ENCODE measurements at places on chromosomes 3 and 15.

DNA sequence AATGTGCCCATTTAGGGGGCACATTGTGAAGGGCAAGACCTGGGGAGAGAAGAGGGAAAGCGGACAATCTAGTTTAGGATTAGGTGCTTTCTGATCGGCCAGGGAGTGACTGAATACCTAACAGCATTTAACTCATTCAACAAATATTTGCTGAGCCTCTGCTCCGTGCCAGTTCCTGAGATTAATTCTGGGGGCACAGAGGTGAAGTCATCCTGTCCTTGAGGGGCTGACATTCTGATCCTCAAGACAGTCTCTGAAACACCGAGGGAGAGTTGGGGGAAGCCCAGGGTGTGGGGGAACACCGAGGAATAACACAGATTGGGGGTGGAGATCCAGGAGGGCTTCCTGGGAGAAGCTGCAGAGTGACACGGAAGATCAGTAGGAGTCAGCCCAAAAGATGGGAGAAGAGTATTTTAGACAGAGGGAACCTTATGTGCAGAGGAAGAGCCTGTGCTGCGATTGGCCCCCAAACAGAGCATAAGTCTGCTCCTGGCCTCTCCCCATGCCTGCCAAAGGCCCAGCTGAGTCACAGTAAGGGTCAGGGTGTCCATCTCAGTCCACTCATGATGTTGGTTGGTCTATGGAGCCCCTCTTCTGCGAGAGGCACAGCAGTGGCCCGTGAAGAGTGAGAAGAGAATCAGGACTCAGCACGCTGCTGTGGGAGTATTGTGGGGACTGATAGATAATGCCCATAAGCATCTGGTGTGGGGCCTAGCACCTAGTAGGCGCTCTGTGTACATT is 60.2 kb downstream of the AMOTL2 start:
- DNase-seq = no peak

DNA sequence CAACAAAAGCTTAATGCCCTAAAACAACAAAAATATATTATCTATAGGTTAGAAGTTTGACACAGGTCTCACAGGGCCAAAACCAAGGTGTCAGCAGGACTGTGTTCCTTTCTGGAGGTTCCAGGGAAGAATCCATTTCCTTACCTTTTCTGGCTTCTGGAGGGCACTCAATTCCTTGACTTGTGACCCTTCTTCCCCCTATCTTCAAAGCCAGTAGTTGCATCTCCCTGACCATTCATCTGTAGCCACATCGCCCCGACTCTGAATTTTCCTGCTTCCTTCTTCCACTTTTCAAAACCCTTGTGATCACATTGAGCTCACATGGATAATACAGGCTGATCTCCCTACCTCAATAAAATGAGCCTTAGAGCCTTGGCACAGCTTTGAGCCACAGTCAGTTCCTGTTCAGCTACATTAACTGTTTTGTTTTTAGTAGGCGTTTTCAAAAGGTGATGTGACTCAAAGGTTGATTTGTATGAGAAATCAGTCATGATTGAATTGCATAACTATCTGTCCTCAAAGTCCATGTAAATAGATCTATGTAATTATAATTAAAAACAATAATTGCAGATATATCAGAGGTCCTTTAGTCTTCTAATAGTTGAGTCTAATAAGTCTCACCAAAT is 12.4 kb downstream of the PFN2 start:
- DNase-seq = no peak

- DNase-seq = no peak
Observed at GRCh38 chr15:52789601-52790168, 451 bp downstream of the ONECUT1 start.

- no peak for DNase-seq
Observed at GRCh38 chr15:77180757-77181156, 109.8 kb upstream of the TSPAN3 start.

- no peak for DNase-seq
Observed at GRCh38 chr15:60790641-60791040, 311.7 kb upstream of the ICE2 start.

DNA sequence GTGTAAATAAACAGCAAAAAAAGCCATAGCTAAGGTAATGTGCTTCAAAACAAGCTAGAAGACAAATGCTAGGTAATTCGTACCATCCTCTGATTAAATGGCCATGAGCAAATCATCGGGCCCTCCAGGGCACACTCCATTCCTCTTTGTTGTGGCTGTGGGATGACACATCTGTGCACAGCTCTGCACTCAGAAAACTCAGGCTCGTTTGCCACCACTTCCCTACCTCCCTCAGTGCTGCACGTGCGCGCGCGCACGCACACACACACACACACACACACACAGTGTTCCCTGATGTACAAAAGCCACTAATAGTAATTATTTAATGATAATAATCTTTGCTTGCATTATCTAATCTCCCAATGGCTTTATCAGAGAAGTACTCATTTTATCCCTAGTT is 336.6 kb downstream of the FEZF2 start:
- DNase-seq = no peak

GRCh38 chr3:147701195-147701594 is 292.0 kb downstream of the ZIC1 start:
- no peak for DNase-seq

GRCh38 chr3:27024493-27024892 is 344.7 kb downstream of the NEK10 start:
- no peak for DNase-seq

DNA sequence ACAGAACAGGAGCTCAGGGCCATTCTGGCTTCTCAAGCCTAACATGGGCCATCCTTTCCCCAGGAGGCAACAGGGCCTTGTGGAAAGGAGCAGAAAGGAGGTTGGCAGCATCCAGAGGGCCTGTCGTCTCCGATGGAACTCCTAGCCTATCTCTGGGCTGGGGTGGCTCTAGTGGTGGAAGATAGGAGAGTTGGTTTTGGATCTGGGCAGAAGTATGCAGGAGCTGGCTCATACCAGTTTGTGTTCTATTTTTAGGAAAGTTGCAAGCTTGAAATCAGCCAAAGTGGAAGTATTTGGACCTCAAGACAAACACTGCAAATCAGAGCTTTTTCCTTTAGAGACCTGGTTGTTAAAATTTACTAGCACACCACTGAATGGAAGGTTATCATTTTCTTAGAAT is 35.4 kb upstream of the XCR1 start:
- DNase-seq = no peak

- no peak for DNase-seq
Observed at GRCh38 chr3:124318014-124318413, 326.1 kb upstream of the ROPN1 start.

DNA sequence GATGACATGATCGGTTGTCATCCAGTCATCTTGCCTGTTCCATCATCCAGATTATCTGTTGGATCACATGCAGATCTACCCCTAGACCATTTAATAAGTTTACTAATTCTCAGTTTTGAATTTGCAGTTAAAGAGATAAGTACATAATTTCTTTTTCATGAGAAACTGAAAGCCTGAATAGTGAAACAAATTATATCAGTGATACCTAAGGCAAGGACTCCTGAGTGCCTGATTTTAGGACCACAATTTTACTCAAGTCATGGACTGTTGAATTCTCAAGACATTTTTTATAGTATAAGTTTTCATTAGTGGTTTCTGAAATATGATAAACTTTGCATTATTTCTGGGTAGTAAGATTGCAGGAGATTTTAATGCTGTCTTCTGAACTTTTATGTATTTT is 13.2 kb downstream of the SIDT1 start:
- no peak for DNase-seq

- no peak for DNase-seq
Observed at GRCh38 chr3:195558602-195559001, 15.5 kb upstream of the PPP1R2 start.

DNA sequence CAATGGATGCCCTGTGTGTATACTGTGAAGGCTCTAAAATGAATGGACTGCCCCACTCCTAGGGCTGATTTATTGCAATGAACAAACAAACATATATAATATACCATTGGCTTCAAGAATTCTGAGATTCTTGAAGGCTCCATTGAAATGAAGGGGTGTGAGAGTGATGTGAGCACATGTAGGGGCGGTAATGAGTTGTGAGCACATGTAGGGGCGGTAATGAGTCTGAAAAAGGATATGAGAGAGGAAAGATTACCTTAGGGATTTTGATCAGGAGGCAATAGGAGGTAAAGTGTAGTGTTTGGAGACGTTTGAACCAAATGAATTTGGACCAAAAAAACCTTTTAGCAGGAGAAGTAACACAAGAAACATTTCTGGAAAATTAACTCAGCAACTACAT is 3.7 kb downstream of the FAM162A start:
- DNase-seq = no peak

- no peak for DNase-seq
Observed at GRCh38 chr3:76879959-76880358, 159.9 kb upstream of the ROBO2 start.

- no peak for DNase-seq
Observed at GRCh38 chr15:71288348-71288955, 173.2 kb downstream of the THSD4 start.

DNA sequence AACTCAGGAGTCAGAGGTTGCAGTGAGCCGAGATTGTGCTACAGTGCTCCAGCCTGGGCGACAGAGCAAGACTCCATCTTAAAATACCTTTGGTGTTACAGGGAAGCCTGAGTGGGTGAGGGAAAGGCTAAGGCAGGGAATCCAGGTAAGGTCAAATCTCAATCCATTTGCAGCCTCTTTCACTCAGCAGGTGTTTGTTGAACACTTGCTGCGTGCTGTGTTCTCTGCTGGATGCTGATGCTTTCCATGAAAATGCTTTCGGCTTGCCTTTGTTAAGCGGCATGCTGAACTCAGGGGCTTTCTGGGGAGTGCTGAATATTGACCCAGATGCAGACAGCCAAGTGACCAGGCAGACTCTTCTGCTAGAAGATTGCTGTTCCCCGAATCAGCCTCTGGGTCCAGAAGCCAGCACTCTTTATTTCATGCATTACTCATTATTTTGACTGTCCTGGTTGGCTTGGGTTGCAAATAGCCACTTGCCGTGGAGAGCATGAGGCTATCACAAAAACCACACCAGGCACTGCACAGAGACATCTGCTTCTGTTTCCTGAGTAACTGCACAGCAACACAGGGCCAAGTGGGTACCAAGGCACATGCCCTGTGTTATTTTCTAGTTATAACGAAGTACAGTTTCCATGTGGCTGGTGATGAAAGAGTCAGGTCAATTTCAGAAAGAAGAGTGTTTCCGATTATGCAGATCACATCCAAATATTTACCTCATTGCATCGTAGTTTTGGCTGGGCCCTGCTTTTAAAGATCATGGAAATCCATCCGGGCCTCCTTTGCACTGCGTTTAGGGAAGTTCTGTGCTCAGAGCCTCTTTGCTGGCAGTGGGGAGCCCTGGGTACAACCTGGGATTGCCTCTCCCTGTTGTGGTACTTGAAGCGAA is 88.6 kb downstream of the THSD4 start:
- no peak for DNase-seq

GRCh38 chr3:46162975-46163555 is 45.0 kb downstream of the CCR1 start:
- no peak for DNase-seq

DNA sequence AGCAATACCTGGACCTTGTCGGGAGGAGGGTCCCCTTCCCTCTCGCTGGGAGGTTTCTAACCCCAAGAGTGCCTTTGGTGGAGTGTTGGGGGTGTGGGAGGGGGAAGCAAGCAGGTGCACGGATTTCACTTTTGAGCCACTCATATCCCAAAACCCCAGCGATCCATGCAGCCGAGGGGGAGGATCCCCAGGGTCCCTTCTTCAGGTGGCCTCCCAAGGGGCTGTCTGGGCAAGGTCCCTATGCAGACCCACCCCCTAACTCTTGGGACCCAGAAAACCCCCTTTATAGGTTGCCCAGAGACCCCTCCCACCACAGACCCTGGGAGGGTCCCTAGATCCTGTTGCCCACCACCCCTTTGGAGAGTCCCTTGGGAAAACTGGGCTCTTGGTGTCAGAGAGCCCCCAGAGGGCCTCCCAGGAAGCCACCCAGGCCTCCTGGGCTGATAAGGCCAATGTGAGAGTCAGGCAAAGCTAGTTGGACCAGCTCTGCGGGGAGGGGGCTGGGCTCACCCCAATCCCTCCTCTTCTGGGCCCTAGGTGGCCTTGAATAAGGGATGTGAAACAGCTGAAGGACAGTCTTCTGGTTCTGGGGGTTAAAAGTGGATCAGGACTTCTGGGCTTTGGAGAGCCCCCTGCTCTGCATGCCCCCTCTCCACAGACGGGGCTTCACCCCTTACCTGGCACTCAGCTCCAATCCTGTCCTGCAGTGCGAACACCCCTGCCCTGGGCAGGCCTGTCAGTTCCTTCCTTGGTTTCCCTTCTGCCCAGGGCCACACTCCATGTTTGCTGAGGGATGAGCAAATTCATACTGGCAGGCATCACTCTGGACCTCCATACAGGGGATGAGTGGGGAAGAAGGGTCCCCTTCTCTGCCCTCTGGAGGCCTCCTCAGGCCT is 932 bp upstream of the PLCD1 start:
- no peak for DNase-seq

DNA sequence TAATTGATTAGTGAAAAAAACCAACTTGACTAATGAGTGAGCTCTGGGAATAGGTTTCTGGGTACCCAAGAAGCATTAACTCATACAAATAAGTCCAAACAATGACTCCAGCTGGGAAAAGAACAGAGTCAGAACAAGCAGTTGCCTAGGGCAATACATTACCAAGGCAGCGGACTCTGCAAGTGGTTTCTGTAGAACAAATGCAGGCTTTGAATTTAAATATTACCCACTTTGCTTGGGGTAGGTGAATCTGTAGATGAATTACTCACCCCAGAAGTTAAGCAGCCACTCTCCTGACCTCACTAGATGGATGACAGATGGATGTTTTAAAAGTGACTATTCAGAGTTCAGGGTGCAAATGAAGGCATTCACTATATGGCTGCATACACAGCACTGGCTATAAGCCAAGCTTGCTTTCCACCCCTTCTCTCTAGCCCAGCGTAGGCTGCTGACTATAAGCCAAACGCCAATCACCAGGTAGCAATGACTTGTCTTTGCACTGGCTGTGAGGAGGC is 73.1 kb upstream of the BHLHE40 start:
- no peak for DNase-seq

DNA sequence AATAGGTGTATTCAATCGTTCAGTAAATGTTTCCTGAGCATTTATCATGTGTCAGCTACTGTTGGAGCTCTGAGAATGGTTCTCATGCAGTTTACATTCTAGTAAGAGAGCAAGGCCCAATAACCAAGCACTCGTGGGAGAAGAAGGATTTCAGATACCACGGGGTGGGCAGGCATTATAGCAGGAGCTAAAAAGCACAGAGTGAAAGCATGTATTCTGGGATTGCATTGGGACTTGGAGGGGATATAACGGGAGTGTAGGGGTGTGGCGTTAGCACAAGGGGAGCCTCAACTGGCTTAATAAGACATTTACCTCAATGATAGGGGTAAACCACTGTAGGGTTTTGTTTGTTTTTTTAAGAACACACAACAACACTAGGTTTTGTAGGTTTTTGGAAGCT is 1.6 kb upstream of the SIAH2 start:
- no peak for DNase-seq

DNA sequence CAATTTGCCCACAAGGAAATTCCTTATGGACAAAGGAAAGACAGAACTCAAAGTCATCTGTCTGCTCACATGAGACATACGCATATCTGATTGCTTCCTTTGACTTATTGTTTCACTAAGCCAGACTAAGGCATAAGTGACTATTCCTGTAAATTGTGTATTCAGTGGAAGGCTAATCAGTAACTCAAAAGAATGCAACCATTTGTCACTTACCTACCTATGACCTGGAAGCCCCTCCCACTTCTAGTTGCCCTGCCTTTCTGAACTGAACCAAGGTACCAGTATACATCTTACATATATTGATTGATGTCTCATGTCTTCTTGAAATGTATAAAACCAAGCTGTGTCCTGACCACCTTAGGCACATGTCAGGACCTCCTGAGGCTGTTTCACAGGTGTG is 53.5 kb upstream of the PROK2 start:
- no peak for DNase-seq

Measured in stimulated activated CD4-positive, alpha-beta T cell treated with anti-CD3 and anti-CD28 coated beads, Interleukin-2, amount 100 ng/mL, for 48 hours (primary cell).